ENCODE measurements at places on chromosomes 5 and 9.

- no peak for ATAC-seq
Observed at GRCh38 chr9:137365056-137365455, 57.9 kb downstream of the EXD3 start.

DNA sequence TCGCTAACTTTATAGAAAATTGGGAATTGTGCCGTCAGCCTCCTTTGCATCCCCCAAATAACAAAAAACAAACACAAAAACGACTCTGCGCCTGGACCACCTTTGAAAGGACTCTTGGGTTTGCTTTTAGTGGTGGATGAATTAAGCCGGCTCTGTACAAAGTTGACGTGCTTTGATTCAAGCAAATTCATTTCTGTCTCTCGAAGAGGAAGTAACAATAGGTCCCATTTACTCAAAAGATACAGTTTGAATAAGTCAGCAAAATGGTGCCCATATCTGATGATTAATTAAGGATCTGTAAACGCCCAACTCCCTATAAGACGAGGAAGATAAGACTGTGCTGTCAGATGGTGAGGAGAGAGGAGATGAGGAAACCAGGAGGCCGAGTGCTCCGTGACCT lies 67.8 kb downstream of the AK8 start:
- ATAC-seq, result peak; percentile 54

GRCh38 chr5:119453040-119453373 lies 710 bp downstream of the HSD17B4 start:
- peak; percentile 25 for ATAC-seq

DNA sequence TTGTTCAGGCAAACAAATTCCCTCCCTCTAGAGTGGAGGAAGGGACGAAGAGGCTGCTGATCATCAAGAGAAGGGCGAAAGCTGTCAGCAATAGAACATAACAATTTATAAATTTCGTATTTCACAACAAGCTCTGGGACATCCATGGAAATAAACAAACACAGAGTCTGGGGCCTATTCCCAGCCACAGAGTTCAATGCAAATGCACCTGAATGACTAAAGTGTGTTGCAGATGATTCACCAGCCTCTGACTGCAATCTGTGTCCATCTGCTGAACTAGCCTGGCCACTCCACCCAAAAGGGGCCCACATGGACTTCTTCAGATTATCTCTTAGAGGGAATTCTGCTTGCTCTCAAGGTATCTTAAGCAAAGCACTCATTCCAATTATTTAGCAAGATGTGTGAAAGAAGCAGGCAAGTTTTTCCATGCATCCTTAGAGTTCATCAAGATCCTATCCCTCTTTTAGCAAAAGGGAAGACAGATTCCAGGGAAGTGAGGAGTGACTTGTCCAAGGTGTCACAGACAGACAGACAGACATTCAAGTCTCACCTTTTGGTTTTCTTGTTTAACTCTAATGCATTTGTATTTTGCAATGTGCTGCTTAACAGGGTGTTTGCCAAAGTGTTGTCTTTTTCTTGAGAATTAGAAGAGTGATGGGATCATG lies 307.8 kb upstream of the PAPPA start:
- no peak for ATAC-seq

DNA sequence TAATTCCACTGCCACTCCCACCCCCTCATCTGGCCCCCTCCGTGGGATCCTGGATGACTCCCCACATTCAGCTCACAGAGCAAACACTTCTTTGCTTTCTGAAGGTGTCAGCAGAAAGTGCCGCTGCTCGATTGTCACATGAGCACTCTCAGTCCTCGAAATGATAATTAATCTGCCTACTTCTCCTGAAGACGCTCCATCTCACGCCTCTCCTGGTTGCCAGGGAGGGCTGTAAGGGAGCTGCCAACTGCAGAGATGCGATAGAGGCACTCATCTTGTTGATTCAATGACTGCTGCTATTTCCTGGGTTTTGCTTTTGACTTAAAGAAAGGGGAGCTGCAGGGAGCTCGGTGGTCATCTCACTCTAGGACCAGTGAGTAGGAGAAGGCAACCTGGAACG lies 206.5 kb downstream of the DAB2IP start:
- no peak for ATAC-seq

DNA sequence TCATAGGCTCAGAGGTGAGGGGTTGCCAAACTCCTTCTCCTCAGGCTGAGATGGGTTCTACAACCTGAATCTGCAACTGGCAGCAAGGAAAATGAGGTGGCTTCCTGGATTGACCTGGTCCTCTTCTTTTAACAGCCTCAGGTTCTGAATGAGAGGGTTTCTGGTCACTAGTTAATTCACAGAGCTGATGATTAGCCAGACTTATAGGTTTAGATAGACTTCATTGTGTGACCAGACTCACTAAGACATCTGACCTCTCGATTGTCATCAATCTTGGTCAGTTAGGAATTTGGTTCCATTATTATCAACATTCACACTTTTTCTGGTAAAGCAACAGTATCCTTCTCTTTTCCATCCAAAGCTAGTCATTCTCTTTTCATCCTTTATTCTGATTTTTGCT lies 257.9 kb downstream of the PAPPA start:
- ATAC-seq, result no peak

GRCh38 chr5:56019306-56020272 lies 24.8 kb upstream of the IL6ST start:
- no peak for ATAC-seq

DNA sequence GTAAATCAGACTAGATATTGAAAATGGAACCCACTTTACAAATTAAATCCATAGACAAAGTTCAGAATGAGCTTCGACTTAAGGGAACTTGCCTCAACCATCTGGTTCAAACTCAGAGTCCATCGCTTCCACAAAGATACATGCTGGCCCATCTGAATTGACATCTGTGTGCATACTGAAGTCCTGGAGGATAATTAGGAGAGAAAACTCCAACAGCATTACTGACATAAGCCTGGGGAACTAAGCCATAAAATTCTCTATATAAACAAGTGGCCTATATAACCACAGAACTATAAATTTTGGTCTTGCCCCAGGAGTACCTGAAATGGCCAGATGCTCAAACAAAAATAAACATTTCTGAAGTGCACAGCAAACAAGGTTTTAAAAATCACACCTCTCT lies 94.4 kb downstream of the IZUMO3 start:
- ATAC-seq, result no peak

DNA sequence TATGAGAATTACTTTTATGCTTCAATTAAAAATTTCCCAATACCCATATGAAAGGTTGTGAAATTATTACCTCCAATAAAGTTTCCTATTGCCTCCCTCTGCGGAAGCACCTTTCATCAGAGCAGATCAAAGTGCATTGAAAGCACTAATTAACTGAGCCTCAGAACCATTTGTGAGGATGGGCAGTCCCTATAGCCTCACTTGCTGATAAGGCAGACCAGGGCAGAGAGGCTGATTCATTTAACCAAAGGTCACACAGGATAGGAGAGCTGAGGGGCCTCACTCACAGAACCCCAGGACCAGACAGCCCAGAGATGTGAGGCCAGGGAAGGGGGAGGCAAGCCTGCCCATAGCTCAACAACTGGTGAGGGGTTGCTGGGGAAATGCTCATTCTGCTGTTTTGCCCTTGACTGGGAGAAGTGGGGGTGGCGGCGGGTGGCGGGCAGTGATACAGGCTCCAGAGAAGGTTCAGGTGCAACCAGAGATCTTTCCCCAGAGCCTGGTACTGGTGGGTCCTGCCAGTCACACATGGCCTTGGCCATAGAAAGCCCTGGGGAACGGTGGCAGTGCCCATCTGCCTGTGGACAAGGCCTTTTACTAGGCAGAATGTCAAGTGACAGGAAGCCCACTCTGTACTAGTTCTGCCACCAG lies 57.9 kb downstream of the MACROH2A1 start:
- ATAC-seq, result no peak

GRCh38 chr9:132609184-132609583 lies 26.8 kb downstream of the BARHL1 start:
- ATAC-seq, result no peak

DNA sequence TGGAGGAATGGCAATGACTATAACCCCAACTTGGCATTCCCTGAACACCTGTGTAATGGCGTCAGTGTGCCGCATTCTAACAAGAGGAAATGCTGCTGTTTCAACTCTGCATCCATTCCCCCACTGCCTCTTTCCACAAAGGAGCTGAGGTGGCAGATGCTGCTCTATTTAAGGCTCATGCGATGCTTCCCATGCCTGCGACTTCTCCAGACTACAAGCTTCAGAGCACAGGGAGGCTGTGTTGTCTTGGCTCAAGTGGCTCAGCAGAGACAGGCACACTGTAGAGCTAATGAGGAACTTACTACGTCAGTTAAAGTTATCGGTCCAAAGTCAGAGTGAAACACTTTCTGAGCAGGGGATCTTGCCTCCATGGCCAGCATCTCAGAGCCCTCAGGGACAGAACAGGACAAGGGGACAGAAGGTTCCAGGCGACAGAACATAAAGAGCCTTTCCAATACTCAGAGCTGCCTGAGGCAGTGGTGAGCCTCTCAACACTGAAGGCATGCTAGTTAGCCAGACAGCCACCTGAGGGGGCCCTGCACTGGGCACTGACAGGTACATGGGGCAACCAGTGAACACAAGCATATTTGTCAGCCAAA lies 21.8 kb downstream of the TNIP1 start:
- peak; percentile 58 for ATAC-seq

DNA sequence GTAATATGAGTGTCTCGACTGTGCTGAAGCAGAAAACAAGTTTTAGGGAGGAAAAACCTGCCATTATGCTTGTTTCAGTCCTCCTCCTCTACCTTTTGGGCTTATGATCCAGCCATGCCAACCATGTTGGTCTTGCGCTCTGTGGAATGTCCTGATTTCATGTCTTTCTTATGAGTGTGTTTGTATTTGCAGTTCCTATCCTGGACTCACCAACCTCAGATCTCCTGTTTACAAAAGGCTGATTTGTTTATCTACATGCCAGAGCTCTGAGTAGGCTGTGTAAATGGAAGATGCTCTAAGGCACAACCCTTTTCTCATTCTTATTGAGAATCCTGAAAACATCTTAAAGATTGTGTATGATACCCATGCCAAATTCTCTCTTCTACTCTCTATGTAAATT lies 138.6 kb downstream of the ARHGEF28 start:
- no peak for ATAC-seq

GRCh38 chr9:967903-968641 lies 8.4 kb upstream of the DMRT3 start:
- ATAC-seq, result no peak

DNA sequence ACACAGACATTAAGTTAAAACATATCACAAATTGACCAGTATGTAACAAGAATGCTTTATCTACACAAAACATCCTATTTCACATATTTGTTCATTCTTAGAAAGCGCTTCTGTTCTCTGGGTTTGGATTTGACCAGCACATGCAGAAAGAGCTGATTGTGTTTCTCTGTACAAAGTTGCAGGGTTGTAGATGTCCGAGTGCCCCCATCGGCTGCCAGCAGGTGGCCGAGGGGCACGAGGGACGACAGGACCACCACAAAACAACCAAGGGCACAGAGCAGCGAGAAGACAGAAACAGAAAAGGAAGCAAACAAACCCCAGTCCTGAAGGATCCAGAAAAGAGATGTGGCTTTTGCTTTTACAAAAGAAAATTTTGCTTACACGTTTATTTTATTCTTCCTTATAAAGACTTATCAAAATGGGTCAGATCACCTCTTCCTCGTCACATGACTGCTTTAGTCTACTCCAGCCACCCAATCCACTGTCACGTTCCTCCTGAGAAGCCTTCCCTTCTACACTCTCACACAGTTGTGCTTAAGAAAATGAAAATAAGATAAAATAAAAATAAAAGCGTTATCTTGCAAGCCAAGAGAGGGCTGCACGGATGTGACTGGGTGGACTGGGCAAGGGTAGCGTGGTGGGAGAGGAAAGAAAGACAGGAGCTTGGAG lies 9.5 kb downstream of the OTP start:
- ATAC-seq, result no peak

GRCh38 chr5:173672166-173672565 lies 55.7 kb upstream of the BOD1 start:
- ATAC-seq, result no peak

DNA sequence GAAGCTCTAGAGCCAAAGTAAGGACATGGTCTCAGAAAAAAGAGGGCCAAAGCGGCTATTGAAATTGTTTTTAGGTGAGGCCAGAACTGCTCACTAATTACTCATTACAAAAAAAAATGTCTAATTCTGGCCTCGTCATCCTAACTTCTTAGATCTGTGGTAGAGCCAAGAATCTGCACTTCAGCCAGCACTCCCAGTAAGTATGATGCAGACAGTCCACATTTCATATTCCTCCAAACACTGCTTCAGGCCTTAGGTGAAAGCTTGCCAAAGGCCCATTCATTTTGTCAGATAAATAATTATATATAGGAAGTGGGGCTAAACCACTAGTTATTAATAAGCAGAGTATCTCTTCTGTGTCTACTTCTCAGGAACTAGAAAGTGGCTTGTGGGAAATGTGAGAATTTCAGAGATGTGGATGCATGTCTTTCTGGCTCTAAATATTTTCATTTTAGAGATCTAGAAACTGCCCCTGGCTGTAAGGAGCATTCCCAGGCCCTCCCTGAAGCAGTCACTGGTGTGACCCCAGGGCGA lies 554.0 kb downstream of the TLE4 start:
- ATAC-seq, result no peak

GRCh38 chr5:113043491-113043931 lies 66.9 kb downstream of the DCP2 start:
- ATAC-seq, result no peak

DNA sequence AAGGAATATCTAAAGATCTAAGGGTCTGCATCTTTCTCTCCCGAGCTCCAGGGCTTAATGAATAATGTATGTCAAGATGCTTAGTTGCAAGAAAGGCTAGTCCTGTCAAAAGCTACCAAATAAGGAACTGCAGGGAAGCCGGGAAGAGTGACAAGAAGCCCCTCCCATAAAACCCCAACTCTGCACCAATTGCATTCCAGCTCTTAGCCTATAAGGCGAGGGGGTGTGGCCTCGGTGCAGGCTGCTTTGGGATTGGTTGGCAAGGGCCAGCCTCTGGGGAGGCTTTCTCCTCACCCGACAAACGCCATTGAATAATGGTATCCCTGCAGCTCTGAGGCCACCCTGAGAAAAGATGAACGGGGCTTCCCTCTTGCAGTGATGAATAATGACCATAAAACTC lies 416.9 kb downstream of the RAB3C start:
- no peak for ATAC-seq

DNA sequence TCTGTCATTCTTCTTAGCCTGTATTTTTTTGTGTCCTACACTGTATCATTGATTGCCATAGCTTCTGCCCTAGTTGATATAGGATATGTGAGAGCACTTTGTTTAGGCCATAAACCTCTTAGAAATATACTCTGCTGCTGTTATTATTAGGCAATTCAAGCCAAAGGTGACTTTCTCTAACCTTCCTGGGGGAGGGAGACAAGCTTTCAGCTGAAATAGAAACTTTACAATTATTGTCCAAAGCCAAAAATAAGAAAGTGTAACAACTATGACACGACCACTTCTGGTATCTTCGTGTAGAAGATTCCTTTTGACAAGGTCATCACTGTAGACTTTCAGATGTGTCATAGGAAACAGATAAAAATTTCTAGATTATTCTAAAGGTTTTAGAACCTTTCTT lies 12.2 kb upstream of the CSNK1A1 start:
- ATAC-seq, result no peak

- no peak for ATAC-seq
Observed at GRCh38 chr9:131692612-131693562, 47.0 kb downstream of the RAPGEF1 start.

- no peak for ATAC-seq
Observed at GRCh38 chr5:164237486-164237885, 732.1 kb downstream of the MAT2B start.

- ATAC-seq, result no peak
Observed at GRCh38 chr5:33379757-33380156, 61.0 kb upstream of the TARS1 start.
